ENCODE measurements at places on chromosomes 5 and 9.

GRCh38 chr5:11174591-11174990 is 413.6 kb upstream of the DAP start:
- no peak for DNase-seq

- no peak for DNase-seq
Measured at GRCh38 chr9:136507221-136507991, 24.6 kb upstream of the SEC16A start.

GRCh38 chr9:10007356-10007755 is 605.4 kb downstream of the PTPRD start:
- DNase-seq: no peak

DNA sequence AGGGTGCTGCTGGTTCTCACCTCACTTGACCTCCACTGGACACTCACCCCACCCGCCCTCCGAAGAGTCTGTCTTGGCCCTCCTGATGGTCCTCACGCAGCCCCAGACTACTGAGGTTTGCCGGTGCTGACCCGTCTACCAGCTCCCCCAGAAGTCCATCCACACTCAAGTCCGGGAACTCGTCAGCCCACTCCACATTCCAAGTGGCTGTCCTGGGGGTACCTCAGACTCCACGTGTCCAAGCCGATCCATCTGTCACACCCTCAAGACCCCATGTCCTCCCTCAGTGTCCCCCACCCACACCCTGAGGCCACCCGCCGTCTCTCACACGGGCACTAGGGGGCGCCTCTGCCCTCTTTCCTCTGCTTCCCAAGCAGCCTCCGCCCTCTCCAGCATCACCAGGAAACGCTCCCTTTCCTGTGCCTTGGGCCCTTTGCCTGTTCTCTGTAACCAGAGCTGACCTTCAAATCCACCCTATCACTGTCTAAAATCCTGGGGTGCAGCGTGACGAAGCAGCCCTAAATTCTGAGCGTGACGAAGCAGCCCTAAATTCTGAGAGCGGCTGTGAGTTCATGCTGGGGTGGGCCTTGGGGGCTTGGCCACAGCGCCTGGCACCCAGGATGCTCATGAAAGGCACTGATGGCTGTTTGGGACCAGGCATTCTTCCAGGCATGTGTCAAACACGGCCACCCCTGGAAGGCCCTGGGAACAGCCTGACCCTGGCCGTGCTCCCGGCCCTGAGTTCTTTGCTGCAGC is 95.7 kb downstream of the KCNT1 start:
- no peak for DNase-seq

- DNase-seq: no peak
Measured at GRCh38 chr5:126284977-126285696, 138.1 kb upstream of the GRAMD2B start.

DNA sequence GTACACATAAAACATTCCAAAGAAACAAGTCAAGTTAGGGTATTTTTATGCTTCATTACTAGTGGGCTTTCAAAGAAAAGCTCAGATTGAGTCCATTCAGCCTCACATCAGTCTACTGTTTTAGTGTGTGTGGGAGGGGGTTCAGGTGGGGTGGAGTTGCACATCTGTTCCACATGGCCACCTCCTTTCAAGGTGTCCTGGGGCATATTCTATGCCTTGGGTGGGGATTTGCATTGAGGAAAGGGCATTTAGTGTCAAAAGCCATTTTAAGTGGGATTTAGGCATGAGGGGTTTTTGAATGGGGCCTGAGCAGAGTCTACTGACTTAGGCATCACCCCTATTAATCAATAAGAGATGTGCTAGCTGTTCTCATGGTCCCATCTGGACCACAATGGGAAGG is 983.1 kb downstream of the TLE4 start:
- no peak for DNase-seq

- DNase-seq: no peak
Measured at GRCh38 chr9:92223758-92224157, 69.7 kb downstream of the IARS1 start.

DNA sequence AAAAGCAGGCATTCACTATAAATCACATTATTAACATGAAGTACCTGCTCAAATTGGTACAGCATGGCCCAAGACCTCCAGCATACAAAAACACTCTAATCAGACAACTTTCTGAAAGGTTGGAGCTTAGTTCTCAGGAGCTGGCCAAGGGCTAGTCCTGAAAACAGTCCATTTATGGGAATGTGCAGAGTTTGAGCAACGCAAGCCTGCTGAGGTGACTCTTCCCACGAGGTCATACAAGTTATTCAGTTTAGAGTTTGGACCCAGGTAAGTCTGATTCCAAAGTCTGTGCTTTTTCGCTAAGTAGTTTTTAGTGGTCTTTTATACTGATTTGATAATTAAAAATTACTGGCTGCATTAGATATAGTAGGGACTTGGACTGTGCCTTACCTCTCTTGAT is 52.6 kb downstream of the AP3S1 start:
- DNase-seq: no peak

DNA sequence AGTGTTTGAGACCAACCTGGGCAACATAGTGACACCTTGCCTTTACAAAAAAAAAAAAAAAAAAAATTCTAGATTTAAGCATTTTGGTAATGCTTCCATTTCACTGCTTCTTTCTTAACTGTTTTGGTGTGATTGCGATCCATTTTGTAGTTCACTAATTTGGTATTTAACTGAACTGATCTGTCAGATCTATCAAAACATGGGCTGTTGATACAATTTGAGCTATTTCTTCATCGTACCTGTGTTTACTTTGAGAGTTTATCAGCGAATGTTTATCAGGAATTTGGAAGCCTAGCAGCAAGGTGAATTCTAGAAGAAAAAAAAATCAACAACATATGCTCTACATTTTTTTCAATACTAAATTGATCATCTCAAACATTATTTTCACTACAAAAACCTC is 864.9 kb upstream of the WWC1 start:
- no peak for DNase-seq

DNA sequence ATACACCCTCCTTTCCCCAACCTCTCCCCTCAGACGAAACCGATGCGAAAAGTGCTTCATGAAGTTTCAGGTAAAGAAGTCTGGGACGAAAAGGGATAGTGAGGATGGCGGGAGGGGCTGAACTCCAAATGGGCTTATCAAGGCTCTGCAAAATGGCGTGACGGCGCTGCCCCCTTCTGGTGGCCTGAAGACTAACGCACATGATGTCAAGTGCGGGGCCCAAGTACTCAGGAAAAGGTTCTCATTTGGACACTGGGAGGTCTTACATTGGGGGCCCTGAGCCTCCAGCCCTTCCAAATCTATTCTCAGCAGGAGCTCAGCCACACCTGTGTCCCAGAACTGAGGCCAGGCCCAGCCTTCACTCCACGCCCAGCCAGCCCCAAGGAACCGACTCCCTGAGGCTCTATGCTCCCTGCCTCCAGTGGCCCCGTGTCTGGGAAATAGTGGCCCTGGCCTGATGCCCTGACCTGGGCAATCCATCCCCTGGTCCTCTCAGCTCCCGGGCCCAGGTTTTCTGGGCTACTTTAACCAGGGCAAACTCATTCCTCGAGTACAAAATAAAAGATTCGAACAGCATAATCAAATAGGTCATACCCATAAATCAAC is 119.9 kb downstream of the KCNIP1 start:
- DNase-seq: no peak

GRCh38 chr5:68288707-68289134 is 73.2 kb downstream of the PIK3R1 start:
- DNase-seq: no peak

DNA sequence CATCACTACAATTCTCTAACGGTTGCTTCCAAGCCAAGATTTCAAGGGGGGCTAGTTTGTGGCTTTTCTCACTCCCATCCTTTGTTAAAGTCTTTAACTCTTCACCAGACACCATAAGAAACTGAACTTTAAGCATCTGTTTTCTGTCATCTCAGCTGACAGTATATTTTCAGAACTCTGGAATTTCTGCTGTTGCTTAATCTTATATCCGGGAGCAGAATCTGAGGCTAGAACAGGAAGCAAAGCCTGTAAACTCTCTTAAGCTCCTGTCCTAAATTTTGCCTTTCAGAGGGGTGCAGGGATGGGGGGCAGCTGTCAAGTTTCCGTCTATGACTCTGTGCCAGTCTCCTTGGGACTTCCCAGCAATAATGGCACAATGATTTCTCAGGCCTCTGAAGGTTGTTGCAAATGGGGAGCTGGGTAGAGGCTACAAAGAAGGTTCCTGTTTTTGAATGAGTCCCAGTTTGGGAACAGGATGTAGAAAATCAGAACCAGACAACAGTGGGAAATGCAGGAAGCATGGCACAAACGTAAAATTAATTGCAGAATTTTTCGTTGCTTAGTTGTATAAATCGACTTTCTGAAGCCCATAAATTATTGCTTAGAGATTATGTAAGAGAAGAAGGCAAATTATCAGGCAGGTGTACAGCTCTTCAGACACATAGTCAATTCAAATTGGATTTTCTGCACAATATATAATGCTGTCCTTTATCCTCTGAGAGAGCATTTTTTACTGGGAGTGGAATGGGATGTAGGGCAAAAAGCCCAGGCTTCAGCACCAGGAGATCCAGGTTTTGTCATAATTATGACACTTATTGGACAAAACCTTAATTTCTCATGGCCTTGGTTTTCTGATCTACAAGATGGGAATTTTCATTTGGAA is 430.9 kb downstream of the DMAC1 start:
- DNase-seq: no peak

DNA sequence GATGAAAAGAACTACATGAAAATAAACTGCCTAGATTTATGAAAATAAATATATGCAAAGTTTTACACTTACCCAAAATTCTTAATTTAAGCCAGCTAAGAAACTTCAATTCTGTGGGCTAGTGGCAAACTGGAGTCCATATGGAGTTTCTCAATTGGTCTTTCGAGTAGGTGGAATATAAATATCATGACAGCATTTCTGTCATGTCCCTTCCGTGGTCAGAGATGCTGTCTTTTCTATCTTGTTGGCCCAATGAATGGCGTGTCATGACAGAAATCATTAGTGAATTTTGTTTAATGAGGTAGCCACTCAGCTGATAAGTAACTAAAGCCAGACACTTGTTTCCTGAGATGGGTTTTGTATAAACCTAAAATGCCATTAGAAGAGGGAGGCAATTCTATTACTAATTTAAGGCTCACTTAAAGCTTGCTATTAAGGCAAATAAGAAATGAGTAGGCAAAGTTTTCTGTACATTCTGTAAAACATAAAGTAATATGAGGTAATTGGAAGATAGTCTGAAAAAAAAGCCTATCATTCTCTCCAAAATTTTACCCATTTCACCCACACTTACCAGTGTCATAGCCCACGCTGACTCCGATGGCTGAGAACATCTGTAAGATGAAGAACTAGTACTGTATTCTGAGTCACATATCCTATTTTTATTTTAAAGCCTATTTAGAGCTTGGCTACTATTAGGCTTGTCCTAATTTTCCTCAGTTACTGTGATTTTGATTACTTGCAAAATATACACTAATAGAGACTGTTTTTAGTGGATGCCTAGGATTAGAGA is 419.3 kb upstream of the MEF2C start:
- DNase-seq: no peak

DNA sequence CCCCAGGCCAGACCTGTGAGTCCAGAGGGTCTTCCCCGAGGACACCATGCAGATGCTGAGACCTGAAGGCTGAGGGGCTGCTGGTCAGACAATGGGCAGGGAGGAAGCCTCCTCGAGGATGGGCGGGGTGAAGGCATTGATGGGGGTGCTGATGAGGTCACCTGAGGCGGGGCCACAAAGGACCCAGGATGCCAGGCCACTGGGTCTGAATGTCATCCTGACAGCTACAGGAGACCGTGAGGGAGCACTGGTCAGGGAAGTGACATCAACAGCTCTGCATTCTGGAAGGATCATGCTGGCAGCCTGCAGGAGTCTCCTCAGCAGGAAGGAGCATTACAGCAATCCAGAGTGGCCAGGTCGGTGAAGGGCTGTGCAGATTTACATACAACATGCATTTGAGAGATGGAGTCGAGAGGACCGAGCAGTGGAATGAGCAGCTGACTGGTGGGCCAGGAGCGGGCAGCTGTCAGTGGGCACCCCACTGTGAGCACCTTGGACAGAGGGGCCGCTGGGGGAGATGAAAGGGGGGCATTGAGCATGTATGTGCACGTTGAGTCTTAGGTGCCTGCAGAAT is 77.7 kb upstream of the ADAMTS2 start:
- DNase-seq: no peak

GRCh38 chr5:146039420-146039819 is 66.0 kb downstream of the PLAC8L1 start:
- no peak for DNase-seq

DNA sequence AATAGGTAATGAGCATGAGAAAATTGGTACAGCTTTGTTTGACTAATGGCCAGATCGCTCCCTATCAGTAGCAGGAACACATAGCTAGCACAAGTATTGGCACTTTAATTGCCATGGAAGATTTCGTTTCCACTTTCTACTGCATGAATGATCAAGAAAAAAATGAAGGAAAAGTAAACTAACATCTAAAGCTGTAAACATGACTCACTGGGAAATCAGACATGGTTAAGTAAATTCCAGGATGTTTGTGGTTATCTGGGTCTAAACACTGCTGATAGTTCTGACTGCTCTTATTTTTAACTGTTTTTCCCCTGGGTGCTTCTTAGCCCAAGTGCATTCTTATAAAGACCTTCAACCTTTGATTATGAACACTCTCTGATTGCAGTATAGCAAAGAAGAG is 388.9 kb downstream of the NR2F1-AS1 start:
- no peak for DNase-seq

DNA sequence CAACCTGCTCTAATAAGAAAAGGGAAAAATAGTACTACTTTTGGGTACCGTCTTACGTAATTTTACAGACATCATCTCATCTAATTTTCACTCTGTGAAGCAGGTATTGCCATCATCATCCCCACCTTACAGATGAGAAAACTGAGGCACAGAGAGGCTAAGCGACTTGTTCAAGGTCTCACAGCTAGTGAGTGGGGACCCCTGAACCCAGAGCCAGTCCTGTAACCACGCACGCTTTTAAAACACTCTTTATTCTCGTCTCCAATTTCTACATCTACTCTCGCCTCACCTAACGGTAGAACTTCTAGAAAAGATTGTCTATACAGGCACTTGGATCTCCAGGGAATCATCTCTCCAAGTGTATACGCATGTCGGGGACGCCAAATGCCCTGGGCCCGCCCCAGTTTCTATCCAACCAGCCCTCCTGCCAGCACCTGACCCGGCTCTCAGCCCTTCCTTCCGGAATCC is 1.5 kb upstream of the TRAF1 start:
- no peak for DNase-seq

GRCh38 chr9:21443849-21444625 is 3.8 kb downstream of the IFNA1 start:
- no peak for DNase-seq

DNA sequence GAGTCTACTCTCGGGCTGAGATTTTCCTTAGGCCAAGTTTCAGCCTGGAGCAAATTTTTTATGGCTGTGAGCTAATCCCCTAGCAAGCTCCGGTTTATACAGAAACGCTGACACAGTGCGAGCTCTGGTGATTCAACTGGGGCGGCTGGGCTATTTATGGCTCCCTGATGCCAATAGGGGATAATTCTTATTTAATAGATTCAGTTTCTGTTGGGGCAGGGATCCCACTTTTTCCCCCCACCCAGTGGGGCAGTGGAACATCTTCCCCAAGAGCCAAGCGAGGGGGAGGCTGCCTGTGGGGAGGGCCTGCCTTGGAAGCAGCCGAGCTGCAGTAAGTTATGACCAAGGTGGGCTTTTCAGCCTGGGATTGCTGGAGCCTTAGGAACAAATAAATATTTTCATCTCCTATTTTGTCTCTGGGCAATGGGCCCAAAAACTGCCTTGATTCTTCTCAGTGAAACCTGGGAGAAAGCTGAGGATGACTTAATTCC is 129.1 kb downstream of the MACROH2A1 start:
- DNase-seq: no peak
